ENCODE measurements at places on chromosomes 5 and 9.

GRCh38 chr5:3359642-3360041 is 236.0 kb upstream of the IRX1 start:
- DNase-seq = no peak

- DNase-seq = no peak
Measured at GRCh38 chr9:107738789-107739188, 249.2 kb upstream of the KLF4 start.

- DNase-seq = no peak
Measured at GRCh38 chr9:994005-994404, 17.6 kb downstream of the DMRT3 start.

GRCh38 chr9:35599763-35600604 is 5.1 kb upstream of the TESK1 start:
- DNase-seq = no peak

DNA sequence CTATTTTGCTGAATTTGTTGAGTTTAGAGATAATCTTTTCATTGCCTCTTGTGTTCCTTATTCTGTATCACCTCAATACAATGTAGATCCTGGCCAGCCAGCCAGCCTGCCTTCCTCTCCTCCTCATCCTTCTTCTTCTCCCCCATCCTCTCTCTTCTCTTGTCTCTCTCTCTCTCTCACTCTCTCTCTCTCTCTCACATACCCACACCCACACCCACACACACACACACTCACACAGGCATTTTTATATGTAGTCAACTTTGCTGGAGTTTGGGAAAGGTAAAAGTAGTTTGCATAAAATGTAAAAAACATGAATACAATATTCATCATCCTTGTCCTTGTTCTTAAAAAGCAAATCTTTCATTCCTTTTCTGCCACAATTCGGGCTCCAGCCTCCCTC is 60.5 kb downstream of the ZFAND5 start:
- DNase-seq = no peak

GRCh38 chr5:178376921-178377582 is 144.4 kb upstream of the PHYKPL start:
- no peak for DNase-seq

DNA sequence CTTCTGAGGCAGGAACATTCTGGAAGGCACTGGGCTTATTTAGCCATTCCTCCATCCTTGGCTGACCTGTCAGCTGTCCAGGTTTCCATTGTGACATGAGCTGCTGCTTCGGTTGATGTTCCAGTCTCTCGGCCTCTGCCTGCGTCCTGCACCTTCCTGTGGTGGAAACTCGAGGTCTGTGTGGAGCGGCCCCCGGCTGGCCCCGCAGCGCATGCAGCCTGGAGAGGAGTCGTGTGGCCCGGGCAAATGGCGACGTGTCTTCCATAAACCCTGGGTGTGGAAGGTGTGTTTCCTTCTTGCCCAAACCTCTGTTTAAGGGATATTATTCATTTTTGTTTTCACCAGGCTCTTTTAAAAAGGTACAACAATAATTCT is 36.5 kb upstream of the SLC9A3 start:
- no peak for DNase-seq

GRCh38 chr9:131995382-131995781 is 84.3 kb downstream of the MED27 start:
- no peak for DNase-seq

- DNase-seq = no peak
Measured at GRCh38 chr9:9996259-9996658, 616.5 kb downstream of the PTPRD start.

- no peak for DNase-seq
Measured at GRCh38 chr9:110455860-110456259, 118.2 kb upstream of the TXNDC8 start.

GRCh38 chr5:111820072-111820471 is 63.1 kb upstream of the NREP start:
- DNase-seq = no peak

GRCh38 chr5:127680595-127680994 is 22.6 kb upstream of the CCDC192 start:
- no peak for DNase-seq

- DNase-seq = no peak
Measured at GRCh38 chr5:94240134-94240533, 378.3 kb downstream of the KIAA0825 start.

Data from activated CD4-positive, CD25-positive, alpha-beta regulatory T cell (primary cell).